ENCODE measurements at places on chromosomes 16 and 17.

DNA sequence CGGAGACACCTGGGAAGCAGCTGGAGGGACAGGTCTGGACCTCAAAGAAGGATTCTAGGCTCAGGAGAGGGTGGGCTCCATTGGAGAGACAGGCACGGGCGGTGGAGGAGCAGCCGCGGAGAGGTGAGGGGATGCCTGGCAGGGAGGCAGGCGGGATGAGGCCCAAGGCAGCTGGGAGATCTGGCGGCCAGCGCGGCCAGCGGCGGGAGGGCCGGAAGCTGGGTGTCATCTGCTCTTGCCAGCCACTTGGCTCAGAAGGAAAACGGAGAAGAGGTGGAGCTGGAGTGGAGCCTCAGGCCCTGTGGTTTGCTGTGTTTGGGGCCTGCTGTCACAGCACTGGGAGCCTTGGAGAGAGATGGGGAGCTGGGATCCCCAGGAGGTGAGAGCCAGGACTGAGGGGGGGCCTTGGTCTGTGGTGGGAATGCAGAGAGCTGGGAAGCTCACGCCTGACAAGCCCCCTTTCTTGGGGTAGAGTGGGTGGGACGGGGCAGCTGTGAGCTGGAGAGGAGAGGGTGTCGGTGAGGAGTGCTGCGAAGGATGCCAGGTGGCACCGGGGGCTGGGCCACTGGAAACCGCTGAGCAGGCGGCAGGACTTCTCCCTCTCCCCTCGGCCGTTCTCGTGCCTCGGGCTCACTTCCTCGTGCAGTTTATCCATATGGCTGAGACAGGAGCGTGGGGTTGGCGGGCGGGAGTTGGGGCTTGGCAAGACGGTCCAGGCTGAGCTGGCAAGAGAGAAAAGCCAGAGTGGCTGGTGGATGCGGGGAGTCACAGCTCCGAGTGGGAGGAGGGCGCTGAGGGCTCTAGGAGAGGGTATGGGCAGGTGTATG is 8.0 kb downstream of the TBC1D24 start:
- DNase-seq: no peak

- no peak for DNase-seq
Observed at GRCh38 chr17:43637563-43638323, 24.0 kb downstream of the MEOX1 start.

DNA sequence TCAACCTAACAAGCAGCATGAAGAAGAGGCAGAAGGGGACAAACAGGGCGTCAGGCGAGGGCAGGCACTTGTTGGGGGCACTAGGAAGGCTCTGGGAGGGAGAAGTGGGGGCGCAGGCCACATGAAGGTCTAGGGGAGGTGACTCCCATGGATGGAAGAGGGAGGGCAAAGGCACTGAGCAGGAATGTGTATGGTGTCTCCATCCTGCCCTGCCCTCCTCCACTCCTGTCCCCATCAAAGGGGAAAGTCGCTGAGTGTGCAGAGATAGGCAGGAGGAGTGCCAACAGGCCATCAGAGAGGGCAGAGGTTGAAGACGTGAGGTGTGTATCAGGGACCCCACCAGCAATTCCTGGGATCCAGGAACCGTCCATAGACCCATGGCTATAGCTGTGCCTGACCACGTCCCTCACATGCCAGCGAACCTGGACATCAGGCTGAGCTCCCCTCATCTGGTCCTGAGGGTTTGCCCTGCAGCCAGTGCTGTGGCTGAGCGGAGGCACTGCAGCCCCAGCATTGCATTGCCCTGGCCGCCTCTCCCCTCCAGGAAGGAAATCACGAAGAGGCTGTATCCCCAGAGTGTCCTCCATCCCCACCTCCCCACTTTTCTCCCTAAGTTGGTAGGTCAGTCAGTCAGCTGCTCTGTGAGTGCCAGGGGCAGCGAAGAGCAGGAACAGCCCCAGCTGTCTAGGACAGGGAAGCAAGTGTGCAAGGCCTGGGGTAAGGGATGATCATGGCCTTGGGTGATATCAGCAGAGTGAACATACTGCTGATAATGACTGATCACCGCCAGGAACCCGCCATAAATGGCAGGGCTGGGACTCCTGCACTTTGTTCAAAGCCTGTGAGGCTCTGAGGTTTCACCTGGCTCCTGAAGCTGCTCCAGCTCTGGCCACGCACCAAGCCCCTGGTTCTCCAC is 6.2 kb upstream of the CYB561 start:
- DNase-seq: no peak

DNA sequence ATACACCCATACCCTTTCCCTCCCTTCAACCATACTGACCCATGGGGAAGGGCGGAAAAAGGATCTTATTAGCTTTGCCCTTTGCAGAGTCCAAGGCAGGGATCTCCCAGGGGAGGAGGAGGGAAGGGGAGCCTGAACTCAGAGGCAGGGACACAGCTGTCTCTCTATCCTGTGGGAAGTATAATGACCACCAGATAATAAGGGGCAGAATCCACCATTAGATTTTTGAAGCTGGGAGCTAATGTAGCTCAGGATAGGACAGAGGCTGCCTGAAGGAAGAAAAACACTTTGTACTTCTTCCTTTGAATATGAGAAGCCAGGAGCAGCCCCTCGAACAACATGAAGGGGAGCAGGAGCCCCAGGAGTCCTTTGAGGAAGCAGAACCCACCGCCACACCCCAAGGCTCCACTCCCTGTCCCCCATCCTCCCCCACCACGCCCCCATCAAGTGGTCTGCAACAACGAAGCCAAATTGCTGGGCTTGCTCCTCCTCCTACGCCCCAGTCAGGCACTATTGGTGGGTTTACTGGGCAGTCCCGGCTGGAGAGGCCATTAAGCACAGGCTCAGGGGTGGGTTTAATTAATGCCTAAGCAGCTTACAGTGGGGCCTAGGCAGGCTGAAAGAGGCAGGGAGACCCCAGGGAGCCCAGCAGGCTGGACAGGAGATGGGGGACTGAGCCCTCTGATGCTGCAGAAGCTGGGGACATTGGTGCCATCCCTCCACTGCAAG is 5.3 kb downstream of the MPP2 start:
- no peak for DNase-seq

DNA sequence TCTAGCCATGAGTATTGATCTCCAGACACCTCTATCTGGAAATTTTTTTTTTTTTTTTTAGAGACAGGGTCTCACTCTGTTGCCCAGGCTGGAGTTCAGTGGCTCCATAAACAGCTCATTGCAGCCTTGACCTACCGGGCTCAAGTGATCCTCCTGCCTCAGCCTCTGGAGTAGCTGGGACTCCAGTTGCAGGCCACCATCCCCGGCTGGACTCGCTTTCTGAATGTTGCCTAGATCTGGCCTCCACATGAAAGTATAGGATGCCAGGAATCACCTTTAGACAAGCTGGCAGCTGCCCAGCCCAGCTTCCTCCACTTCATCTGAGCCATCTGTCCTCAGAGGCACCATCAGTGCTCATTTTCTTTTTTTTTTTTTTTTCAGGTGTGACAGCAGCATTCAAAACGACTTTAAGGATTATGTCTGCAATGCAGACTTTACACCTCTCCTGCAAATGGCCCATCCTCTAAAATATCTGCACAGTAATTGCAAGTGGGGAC is 6.4 kb upstream of the PRR14 start:
- DNase-seq: no peak

GRCh38 chr17:66398617-66399016 is 96.2 kb downstream of the PRKCA start:
- no peak for DNase-seq

DNA sequence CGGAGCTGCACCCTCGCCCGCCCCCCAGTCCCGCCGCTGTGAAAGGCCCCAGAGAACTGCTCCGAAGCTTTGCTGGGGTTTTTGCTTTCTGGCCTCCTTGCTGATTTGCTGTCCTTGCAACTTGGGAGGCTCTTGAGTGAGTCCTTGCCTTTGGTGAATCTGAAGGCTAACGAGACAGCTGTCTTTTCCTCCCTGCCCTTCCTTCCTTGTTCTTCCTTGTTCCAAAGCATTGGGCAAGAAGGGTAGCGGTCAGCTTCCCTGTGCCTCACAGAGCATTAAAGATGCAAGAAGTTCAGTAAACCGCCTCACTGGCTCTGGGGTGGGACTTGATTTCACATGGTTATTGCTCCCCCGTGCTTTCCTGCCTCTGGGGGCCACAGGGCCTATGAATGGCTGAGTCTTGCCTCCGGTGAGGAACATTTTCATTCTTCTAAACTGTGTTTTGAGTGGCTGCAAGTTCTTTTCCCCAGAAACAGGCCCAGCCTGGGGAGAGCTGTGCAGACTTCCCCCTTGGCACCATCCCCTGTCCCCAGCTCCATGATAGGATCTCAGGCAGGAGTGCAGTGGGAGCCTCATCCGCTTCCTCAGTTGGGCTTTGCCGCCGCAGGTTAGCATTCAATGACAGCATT is 1.4 kb downstream of the YPEL2 start:
- DNase-seq: no peak

DNA sequence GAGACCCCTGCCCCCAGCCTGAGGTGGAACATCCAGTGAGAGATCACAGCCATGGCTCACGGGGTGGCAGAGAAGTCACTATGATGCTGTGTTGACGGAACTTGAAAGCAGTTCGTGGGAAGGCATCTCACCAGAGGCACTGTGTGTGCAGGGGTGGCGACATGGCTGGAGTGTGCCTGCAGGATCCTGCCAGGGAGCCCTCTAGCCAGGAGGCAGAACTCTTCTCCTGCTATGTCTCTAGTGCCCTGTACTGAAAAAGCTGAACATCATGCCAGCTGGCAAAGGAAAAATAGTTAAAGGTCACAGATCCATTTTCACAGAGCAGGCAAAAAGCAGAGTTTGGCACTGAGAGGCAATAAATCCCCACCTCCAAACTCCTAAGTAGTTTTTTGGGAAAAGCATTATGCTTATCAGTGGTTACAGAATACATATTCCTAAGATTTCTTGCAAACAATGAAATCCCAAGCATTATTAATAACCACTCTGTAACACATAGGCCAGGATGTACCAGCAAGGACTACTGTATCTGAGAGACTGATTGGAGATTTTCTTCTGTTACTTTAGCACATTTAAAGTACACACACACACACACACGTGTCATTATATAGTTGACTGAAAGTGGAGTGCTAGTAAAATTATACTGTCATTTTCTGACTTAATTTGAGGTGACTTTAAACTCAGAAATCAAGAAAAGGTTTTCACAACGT is 36.8 kb downstream of the TNRC6C start:
- no peak for DNase-seq

GRCh38 chr17:61159221-61159814 is 240.3 kb upstream of the TBX2 start:
- DNase-seq: no peak

- DNase-seq: no peak
Observed at GRCh38 chr16:1338855-1339675, 5.6 kb downstream of the BAIAP3 start.

GRCh38 chr16:4261557-4262172 is 11.2 kb downstream of the TFAP4 start:
- no peak for DNase-seq

DNA sequence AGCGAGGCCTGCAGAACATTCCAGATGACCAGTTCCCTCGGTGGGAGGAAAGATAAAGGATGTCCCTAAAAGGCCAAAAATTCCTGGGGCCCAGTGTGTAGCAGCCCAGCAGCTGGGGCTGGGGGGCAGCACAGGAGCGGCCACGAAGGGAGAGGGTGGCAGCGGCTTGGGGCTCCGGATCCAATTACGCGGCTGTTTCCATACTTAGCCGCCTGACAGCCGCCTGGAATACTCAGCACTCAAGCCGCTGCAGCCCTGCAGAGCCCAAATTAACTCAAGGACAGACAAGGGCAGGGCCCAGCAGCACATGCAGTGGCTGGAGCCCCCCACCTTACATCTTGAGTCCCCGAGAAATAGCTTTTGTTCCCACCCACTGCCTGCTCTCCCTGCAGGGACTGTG is 1.3 kb downstream of the SRL start:
- no peak for DNase-seq

DNA sequence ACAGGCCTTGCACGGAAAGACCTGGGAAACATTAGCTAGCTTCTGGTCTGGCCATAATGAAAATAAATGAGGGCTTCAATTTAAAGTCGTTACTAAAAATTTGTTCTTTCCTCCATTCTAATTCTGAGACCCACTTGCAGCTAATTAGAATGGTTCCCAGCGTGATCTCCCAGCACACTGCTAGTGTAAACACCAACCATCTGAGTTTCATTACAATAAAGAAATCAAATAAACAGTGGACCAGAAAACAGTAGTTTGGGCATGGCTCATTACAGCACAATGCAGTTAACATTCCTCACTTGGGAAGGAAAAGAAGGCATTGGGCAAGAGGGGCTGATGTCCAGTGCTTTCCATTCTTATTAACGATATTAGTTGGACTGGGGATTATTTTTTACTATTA is 410.9 kb upstream of the SOX9 start:
- no peak for DNase-seq

GRCh38 chr16:89847051-89847939 is 19.0 kb downstream of the SPIRE2 start:
- no peak for DNase-seq

DNA sequence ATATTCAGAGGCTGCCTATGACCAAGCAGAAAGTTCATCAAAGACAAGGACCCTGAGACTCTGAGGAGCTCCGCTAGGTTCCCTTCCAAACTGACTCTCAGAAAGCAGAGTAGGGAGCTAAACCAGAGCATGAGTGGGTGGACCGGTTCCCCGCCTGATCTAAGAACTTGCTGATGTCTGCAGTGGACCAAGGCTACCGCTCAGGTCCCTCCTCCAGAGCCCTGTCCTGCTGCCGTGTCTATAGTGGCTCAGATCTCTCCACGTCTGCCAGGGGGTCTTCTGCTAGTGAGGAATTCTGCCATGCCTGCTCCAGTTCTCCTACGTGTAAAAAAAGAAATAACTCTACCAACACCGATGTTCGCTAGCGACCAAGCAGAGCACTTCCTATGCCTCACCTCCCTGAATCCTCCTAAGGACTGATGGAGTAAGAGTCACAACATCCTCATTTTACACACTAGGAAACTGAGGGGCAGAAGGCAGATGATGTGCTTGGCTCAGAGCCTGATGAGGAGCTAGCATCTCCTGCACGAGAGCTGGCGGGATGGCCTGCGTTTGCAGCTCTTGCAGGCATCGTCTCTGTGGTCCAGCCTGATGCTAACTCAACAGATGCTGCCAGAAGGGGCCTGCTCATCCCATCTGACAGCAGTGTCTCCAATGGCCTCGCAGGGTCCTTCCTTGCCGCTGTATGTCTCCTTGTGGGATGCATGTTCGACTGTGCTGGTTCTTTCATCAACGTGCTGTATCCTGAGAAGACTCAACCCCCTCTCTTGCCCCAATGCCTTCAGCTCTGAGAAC is 265.5 kb downstream of the C16orf95 start:
- DNase-seq: no peak

DNA sequence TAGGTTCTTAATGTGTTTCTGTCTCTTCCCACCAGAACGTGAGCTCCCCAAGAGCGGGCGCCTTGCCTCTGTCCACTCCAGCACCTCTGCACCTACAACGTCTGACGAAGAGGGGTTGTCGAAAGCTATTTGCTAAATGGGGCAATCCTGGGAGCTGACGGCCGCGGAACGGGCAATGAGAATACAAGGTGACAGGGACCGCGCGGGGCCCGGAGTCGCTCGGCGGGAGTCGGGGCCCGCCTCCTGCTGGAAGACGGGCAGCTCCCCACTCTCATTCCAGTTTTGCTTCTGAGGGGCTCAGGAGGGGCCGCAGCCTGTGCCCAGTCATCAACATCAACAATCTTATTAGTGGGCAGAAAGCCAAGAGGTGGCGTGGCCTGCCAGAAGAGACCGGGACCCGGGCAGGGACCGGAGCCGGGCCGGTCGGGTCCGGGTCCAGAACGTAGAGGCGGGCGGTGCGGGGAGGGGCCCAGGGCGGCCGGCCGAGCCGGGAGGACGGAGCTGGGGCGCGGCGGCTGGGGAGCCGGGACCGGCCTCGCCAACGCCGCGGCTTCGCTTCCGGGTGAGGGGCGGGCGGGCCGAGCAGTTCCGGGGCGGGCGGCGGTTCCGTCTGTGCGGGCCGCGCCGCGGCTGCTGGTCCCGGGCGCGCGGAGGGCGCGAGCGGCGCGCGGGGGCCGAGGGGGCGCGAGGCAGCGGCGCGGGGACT is at the start of gene MOSMO:
Gene MOSMO (plus strand): TSS at position 603 of the 706 bp plus-strand sequence. CDS start 191 bp downstream, outside the sequence.
- DNase-seq: no peak
